ENCODE measurements at places on chromosomes 3 and 15.

GRCh38 chr3:69893274-69893673, 106.3 kb upstream of the SAMMSON start:
- no peak for DNase-seq

DNA sequence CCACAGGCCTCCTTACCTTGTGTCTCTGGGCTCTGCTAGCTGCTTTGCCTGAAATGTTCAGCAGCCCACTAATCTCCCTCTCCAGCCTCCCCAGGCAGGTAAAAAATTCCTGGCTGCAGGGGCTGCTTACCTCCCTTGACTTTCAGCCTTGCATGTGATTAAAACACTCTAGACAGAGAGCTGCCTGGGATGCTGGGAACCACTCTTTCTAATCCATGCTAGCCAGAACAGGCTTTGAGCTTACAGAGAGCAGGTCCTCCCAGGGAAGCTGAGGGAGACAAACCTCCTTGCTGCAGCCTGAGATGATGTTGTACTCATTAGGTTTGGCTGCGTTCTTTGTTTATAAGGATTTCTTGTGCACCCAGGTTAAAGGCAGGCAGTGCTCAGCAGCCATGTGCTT, 33.7 kb upstream of the LIPC start:
- DNase-seq = no peak

DNA sequence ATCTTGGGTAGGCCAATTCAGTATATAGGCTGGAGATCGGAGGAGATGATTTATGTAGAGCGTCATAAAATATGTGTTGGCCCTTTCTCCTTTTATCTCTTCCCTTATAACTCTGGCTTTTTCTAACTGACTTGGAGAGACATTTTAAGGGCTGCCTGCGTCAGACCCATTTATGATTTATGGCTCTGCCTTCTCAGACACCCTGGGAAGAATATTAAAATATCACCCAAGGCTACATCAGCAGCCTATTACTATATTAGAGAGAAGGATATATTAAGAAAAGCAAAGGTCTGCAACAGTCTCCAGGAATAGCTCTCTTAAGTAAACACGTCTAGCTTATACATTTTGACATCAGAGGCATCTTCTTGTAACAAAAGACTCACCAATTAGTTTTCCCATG, 179.4 kb downstream of the SV2B start:
- no peak for DNase-seq

- DNase-seq = peak; percentile 89
These were observed 129.2 kb upstream of the TSC22D2 start for GRCh38 chr3:150278843-150279381.

DNA sequence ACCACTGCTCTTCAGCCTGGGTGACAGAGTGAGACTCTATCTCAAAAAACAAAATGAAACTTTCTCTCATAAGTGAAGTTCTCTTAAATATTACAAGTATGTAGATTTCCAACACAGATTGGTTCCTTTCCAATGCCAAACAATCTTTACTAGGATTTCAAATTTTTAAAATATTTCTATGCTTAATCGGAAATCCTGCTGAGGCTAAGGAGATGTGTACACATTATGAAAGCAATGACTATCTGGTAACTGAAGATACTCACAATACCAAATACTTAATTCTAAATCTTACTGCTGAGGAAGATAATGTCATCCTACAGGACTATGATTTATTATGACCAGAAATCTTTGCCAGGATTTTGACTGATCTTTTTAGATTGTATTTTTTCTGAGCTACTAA, 255.6 kb upstream of the ZNF717 start:
- DNase-seq = no peak

- DNase-seq = no peak
These were observed 769.4 kb upstream of the GOLIM4 start for GRCh38 chr3:168865022-168865551.

DNA sequence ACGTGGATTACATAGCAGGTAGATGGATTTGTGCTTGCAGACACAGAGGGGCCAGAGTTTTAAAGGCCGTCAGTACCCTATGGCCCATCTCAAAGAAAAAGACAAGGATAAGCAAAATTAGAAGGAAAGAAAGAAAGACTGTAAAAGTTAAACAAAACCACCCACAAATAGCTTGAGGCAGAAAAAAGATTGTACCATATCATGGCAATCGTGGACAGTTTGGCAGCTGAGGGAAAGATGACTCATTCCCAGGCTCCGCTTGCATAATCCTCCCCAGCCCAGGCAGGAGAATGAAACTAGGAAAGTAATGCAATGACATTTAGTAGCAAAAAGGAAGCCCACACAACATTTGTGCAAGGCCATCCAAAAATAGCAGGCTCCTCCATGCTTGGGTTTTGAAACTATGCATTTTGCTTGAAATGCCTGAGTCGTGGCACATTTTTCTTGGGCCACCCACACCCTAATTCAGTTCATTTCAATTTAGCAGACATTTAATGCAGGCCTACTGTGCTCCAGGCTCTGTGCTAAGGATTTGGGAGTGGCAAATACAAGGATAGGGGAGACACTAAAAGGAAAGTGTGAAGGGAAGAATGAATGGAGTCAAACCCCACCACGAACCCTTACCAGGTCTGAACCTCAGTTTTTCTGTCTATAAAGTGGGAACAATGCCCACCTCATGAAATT, 40.9 kb upstream of the SMAD3 start:
- peak; percentile 81 for DNase-seq

- DNase-seq = peak; percentile 16
These were observed 29.9 kb downstream of the CHSY1 start for GRCh38 chr15:101221902-101222301.

- DNase-seq = peak; percentile 8
These were observed 69.0 kb downstream of the TIGIT start for GRCh38 chr3:114362815-114363214.

GRCh38 chr15:47620960-47621681, 96.2 kb upstream of the SEMA6D start:
- DNase-seq = no peak

DNA sequence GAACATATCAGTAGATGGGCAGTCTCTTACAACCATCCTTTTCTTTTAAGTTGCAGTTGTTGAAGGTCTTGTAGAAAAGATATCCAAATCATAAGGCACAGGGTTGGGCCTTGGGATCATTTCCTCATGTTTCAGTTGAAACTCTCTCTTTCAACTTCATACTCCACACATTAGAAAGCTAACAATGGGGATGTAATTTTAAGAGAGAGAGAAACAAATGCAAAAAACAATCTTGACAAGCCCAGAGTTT, 747.9 kb downstream of the ROBO1 start:
- no peak for DNase-seq

- peak; percentile 88 for DNase-seq
These were observed 668 bp upstream of the XXYLT1 start for GRCh38 chr3:195271410-195272243.

- DNase-seq = peak; percentile 31
These were observed 1.7 kb downstream of the SLC25A20 start for GRCh38 chr3:48896936-48897335.

DNA sequence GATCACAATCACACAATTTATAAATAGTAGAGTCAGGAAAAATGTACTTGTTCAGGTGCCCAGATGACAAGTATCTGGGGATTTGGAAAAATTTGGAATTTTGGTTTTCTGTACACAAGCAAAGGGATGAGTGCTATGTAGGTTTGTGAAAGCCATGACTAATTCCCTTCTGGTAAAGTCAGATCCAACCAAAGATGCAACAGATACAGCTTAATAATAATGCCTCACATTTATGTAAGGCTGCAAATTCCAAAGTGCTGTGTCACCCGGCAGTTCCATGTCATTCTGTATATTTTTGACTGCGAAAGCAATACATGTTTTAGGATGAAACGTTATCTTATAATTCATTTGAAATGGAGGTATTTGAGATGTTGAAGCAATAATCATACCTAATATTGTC, 102.7 kb upstream of the AGBL1 start:
- DNase-seq = no peak

DNA sequence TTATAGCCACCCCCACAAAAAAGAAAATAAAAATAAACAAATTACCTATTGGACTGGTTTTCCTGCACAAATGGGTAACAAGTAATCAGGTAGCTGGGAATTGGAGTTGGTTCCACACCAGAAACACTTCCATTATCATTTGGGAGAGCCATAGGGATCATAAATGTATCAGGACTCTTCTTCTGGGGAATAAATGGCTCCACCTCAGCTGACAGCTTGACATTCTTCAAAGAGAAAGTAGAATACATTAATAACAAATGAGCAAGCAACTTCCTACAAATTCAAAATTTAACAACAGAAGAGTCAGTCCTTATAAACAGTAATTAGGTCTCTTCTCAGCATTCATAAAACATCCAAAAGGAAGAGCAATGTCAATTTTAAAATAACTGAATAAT, 8.7 kb downstream of the SECISBP2L start:
- DNase-seq = no peak

GRCh38 chr15:66476535-66476934, 21.0 kb downstream of the SNAPC5 start:
- no peak for DNase-seq

GRCh38 chr15:44188795-44189194, 6.3 kb downstream of the FRMD5 start:
- no peak for DNase-seq

DNA sequence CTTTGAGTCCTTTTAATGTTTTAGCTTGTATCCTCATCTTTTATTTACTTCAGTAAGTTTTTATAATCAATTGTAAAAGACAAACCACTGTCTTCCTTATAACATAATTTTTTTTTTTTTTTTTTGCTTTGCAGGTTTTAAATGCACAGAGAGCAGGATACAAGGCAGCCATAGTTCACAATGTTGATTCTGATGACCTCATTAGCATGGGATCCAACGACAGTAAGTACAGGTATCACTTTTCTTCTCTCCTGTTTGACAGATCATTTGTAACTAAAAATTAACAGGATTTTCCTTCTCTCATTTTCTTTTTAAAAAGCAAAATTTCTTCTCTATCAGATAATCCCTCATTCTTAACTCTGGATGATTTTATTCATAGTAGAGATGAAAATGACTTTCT, 75.4 kb downstream of the PFN2 start:
- no peak for DNase-seq

- DNase-seq = no peak
These were observed 28.7 kb upstream of the ALPK3 start for GRCh38 chr15:84788500-84788899.

DNA sequence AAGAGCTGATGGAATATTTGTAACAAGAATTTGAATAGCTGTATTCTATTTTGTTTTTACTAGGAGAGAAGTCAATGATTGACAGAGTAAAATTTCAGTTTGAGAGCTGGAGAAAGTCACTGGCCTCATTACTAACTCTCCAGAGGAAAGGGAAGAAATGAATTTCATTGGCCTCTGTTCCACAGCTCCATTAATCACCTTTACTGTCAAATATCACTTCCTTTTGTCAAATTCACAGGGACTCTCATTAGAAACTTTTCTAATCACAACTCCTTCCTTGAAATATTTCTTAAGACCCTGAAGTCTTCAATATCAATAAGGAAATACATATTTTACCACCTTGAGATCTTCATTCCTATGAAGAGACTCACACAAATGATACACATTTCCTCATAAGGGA, 379.9 kb upstream of the RASGRP1 start:
- DNase-seq = no peak

GRCh38 chr3:78641703-78642102, 1126.1 kb downstream of the ROBO1 start:
- no peak for DNase-seq

DNA sequence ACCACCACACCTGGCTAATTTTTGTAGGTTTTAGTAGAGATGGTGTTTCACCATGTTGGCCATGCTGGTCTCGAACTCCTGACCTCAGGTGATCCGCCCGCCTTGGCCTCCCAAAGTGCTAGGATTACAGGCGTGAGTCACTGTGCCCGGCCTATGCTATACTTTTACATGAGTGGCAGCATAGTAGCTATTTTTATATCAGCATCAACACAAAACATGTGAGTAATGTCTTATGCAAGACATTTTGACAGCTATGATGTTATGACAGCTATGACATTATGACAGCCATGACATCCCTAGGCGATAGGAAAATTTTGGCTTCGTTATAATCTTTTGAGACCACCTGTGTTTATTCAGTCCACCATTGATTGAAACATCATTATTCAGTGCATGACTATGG, 4.1 kb upstream of the NAALADL2 start:
- DNase-seq = no peak

- DNase-seq = no peak
These were observed 36.7 kb upstream of the CP start for GRCh38 chr3:149258298-149258697.

- DNase-seq = peak; percentile 77
These were observed 62.2 kb upstream of the MCF2L2 start for GRCh38 chr3:183490653-183491052.

GRCh38 chr3:155462672-155463071, 169.2 kb upstream of the STRIT1 start:
- DNase-seq = no peak

DNA sequence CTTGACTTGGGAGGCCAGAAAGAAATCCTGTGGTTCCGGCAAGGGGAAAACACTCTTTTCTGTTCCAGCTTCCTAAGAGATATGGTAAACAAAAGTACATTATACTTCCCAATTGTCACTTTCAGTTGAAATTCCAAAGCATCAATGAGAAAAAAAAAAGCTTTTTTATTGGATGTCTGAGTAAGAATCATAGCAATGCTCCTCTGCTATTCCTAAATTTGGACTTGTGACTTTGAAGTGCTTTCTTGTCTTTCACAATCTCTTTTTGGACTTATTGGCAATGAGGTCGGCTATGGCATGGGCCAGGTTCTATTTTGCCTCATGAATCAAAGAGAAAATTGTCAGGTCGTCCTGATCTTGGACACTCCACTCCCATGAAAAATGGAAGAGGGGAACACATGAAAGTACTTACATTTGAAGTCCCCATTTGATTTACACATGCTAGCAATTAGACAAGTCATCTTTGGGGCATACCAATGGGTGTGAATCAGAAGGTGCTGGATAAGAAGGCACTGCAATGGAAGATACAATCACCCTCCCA, 170.5 kb downstream of the GREM1 start:
- no peak for DNase-seq

DNA sequence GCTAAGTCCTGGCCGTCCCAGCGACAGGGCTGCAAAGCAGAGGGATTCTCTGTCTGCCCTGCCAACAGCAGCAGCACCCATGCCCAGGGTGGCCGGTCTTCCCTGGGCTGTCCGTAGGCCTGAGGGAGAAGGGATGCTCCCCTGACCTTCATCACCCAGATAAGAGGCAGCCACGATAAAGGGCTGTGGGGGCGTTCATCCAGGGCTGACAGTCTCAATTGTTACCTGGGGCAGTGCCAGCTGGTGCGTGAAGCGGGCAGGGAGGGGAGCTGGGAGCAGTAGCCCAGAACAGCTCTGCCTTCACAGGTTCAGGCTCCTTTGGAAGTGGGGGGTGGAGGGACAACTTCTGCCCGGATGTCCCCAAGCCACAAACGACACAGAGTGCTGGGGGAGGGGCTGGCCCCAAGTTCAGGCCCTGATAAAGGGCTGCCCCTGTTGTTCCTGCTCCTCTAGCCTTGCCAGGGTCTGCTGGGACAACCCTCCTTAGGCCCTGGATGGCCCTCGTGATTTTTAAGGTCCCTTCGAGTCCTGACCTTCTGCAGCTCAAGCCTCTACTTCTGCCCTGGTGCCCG, 94.7 kb downstream of the RAB11A start:
- no peak for DNase-seq

Measured in large intestine (tissue), 12 donors.